Cardiac septum (tissue), 1 donor: ENCODE measurements at places on chromosomes 1 and 21.

GRCh38 chr1:169697755-169698154 lies 13.7 kb downstream of the SELL start:
- no peak for DNase-seq

GRCh38 chr1:234533034-234533891 lies 54.3 kb upstream of the TARBP1 start:
- no peak for DNase-seq

DNA sequence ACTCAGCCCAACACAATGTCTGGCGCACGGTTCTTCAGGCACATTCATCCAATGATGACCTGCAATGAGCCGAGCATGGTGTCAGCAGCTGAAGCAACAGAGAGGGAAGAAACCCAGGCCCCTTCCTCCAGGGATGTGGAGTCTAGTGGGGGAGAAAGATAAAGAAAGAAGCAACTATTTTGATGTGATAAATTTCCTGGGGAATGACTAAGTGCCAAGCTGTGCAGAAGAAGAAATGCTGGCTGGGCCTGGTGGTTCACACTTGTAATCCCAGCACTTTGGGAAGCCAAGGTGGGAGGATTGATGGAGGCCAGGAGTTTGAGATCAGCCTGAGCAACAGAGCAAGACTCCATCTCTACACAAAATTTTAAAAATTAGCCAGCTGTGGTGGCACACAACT lies 561.8 kb downstream of the KIF26B start:
- no peak for DNase-seq

DNA sequence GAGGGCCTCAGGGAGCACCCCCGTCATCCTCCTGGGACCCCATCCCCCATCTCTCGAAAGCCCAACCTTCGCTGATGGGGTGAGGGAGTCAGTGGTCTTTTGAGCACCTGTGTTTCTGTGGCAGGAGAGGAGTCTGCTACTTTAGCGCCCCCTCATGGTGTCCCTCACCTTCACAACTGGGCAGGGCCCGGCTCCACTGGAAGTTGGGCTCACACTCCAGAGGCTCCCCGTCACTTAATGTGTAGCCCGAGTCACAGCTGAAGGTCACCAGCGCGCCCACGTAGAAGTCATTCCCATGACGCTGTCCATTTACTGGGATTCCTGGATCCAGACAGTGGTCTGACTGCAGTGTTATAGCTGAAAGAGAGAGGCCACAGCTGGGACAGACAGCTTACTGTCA lies 139.5 kb upstream of the HMGB4 start:
- no peak for DNase-seq

GRCh38 chr1:227738820-227739219 lies 3.6 kb downstream of the SNAP47 start:
- peak; percentile 56 for DNase-seq

GRCh38 chr1:86648255-86648654 lies 56.1 kb upstream of the SH3GLB1 start:
- no peak for DNase-seq

DNA sequence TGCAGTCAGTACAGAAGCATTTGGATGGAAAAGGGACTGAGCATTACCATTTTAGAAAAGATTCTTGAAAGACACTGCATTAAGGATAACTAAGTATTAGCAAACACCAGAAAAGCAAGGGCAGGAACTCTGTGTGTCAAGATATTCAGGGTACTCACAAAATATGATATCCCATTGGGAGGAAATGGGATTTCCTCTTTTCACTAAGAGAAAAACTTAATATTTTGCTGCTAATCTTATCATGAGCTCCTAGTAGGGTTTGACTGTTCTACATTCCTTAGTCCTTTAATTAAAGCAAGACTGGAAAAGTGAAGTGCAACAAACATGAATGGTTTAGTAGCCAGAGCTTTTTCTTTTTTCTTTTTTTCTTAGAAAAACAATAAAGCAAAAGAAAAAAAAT lies 305.9 kb upstream of the ADGRL4 start:
- no peak for DNase-seq

- DNase-seq: no peak
These were observed 8.9 kb upstream of the NDUFS5 start for GRCh38 chr1:39017266-39017665.

DNA sequence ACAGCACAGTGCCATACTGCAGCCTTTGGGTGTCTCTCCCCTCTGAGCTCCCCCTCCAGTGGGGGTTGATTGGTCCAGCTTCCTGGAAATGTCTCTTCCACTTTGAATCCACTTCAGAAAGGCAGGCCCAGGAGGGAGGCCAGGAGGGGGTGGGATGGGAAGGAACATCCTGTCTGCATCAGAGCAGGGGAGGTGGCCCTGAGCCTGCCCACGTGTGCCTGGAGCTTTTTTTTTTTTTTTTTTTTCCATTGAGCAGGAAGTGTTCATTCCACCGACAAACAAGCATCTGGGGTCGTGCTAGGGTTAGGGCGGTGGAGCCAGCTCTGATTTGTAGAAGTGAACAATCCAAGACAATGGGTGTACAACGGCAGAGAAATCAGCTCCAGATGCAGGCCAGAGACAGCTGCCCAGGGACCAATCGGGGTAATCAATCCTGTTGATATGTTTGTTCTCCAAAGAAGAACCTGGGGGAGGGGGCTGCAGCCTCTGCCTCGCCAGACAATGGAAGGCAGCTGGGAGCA lies 93.3 kb downstream of the SSBP3 start:
- no peak for DNase-seq

- DNase-seq: no peak
These were observed 16.3 kb downstream of the SEC16B start for GRCh38 chr1:177953549-177953948.

DNA sequence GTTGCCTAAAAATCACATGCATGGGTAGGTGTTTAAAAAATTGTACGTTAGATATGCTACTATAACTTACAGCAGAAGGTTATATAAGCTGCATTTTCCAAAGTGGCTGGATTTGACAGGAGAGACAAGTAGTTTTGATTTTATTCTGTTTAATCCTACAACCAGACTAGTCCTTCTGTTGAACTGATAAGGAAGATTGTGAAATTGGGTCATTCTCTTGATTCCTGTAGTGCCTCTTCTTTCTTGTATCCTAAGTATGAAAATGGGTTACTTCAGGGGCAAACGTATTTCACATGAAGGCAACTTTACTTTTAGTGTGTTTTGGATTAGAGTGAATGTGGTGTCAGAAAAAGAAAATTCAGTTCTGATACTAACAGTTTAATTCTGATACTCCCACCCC lies 19.0 kb downstream of the CDC42 start:
- no peak for DNase-seq

DNA sequence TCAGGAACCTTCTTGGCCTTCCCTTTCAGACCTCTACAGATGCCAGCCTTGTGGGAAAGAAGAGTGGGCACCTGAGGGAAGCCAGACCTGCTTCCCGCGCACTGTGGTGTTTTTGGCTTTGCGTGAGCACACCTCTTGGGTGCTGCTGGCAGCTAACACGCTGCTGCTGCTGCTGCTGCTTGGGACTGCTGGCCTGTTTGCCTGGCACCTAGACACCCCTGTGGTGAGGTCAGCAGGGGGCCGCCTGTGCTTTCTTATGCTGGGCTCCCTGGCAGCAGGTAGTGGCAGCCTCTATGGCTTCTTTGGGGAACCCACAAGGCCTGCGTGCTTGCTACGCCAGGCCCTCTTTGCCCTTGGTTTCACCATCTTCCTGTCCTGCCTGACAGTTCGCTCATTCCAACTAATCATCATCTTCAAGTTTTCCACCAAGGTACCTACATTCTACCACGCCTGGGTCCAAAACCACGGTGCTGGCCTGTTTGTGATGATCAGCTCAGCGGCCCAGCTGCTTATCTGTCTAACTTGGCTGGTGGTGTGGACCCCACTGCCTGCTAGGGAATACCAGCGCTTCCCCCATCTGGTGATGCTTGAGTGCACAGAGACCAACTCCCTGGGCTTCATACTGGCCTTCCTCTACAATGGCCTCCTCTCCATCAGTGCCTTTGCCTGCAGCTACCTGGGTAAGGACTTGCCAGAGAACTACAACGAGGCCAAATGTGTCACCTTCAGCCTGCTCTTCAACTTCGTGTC lies 995 bp upstream of the ZBTB48 start:
- no peak for DNase-seq

GRCh38 chr1:218867941-218868626 lies 305.6 kb upstream of the LYPLAL1 start:
- no peak for DNase-seq

DNA sequence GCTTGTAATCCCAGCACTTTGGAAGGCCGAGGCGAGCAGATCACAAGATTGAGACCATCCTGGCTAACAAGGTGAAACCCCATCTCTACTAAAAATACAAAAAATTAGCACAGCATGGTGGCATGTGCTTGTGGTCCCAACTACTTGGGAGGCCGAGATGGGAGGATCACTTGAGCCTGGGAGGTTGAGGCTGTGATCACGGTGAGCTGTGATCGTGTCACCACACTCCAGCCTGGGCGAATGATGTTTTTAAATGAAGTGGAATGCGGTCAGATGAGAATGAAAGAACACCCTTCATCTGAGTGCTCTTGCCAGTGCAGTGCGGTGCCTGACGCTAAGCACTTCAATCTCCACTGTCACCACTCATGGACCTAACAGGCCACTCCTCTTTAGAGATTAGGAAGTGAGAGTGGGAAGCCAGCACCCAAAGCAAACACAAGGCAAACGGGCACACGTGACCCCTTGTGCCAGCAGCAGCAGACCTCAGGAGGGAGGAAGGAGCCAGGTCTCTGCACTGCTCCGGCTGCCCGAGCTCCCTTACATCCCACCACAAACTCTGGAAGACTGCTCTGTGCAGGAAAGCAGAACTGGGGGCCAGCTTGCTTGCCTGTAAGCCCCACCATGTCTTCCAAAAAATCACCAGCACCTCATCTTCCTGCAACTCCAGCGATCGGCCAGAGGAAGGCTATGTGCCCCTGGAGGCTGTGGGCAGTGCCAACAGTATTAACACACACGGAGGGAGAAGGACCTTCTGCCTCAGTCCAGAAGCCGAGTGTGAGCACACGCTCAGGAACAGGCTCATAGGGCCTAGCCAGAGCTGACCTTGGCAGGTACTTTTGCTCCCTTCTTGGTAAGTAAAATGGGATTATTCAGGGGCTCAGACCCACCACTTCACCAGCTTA lies 9.7 kb downstream of the CTNNBIP1 start:
- peak; percentile 91 for DNase-seq

DNA sequence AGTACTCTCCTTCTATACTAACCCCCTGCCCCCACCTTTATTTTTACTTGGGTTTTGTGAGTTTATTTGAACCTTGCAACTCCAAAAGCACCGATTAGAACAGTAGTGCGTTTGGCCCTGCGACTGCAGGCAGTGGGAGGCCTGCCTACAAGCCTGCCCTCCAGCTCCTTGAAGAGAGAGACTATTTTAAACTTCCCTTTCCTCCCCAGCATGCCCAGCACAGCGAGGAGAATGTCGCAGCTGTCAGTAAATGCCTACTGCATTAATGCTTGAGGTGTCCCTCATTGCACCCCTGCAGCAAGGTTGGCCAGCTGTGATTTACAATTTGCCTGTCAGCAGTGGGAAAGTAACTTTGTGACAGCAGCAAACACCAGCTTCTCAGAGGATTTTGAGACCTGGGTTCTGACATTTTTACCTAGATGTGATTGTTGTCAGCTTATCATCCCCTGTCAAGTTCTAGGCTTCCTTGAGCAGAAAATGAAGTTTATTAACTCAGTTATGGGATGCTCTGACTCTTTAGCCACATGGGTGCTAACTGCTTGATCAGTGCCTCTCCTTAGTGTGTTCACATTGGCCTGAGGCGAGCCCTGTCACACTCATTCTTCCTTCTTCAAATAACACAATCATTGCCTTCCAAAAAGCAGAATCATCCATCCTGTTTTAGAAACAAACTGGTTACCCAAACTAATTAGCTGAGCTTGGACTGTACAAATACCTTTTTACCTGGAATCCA lies 170.6 kb downstream of the PDE4B start:
- no peak for DNase-seq

DNA sequence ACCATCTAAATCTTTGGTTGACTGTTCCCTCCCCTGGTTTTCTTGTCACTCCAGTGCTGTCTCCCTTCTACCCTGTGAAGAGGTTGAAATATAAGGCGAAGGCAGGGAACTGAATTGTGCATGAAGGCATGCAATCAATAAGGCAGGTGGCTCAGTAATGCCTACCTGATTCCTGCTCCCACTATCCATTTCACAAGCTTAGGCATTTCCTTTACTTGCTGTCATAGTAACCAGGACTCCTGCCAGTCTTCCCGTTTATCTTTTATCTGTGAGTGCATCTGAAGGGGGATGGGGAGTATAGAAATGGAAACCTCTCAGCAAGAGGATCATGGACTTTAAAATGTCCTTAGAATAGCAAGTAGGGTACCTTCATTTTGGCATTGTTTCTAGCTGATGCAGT lies 40.5 kb downstream of the MRPS6 start:
- no peak for DNase-seq

- DNase-seq: no peak
These were observed 30.5 kb upstream of the SCMH1 start for GRCh38 chr1:41272601-41273000.

DNA sequence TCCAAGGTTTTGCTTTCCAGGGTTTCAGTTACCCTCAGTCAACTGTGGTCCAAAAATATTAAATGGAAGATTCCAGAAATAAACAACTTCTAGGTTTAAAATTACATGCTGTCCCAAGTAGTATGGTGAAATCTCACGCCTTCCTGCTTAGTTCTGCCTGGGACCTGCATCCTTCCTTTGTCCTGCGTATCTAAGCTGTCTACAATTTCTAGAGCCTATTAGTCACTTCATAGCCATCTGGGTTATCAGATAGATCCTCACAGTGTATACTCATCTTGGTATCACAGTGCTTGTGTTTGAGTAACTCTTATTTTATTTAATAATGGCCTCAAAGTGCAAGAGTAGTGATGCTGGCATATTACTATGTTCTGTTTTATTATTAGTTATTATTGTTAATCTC lies 157.7 kb downstream of the ROR1 start:
- DNase-seq: no peak

DNA sequence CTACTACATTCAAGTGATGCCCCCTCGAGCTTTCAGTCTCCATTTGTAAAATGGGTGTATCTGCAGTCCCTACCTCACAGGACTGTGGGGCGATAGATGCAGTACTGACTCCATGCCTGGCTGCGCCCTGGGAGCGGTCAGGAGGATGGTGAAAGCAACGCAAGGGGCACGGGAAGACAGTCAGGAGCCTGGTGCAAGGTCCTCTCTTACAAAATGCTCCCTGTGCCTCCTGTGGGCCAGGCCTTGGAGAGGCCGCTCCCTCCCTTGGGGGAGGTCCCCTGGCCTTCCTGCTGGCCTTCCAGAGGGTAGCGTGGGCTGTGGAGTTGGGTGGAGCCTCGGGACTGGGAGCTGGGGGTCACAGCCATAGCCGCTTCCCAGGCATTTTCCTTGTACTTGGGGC lies 21.6 kb downstream of the FAM151A start:
- no peak for DNase-seq

GRCh38 chr1:41355356-41355755 lies 5.9 kb upstream of the FOXO6 start:
- peak; percentile 15 for DNase-seq

GRCh38 chr1:85314726-85315125 lies 38.3 kb upstream of the BCL10 start:
- DNase-seq: no peak

GRCh38 chr1:62573675-62574074 lies 23.6 kb upstream of the ANGPTL3 start:
- no peak for DNase-seq
